ENCODE measurements at places on chromosomes 2 and 18.
A peak's percentile ranks its signal among the peaks of the same experiment; 100 is the strongest.

GRCh38 chr2:43224571-43225092, 1.8 kb downstream of the ZFP36L2 start:
- no peak for ATAC-seq

GRCh38 chr18:24543795-24544498, 83.5 kb downstream of the HRH4 start:
- ATAC-seq: no peak

- ATAC-seq: no peak
Measured at GRCh38 chr2:157465554-157465953, 21.7 kb upstream of the CYTIP start.

GRCh38 chr2:6224267-6224666, 532.1 kb downstream of the SOX11 start:
- peak; percentile 83 for ATAC-seq

DNA sequence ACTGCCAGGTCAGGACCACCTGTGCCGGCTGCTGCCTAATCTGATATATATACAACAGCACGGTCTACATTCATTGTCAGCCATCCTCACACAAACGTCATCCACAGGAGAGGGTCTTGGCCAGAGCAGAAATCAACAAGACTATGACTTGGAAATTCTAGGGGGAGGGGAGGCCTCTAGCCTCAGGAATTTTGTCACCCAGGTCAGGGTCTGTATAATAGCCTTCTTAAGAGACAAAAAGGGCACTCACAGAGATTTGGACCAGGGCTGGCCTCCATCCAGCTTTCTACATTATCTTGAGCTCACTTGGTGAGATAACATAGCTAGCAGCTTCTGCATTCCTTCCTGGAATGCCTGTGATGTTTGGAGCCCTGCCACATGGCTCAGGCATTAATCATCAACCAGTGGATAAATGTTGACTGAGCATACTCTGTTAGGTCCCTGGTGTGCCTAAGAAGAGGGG, 50.4 kb upstream of the CTIF start:
- ATAC-seq: no peak

GRCh38 chr2:159091381-159091780, 122.9 kb downstream of the TANC1 start:
- no peak for ATAC-seq

DNA sequence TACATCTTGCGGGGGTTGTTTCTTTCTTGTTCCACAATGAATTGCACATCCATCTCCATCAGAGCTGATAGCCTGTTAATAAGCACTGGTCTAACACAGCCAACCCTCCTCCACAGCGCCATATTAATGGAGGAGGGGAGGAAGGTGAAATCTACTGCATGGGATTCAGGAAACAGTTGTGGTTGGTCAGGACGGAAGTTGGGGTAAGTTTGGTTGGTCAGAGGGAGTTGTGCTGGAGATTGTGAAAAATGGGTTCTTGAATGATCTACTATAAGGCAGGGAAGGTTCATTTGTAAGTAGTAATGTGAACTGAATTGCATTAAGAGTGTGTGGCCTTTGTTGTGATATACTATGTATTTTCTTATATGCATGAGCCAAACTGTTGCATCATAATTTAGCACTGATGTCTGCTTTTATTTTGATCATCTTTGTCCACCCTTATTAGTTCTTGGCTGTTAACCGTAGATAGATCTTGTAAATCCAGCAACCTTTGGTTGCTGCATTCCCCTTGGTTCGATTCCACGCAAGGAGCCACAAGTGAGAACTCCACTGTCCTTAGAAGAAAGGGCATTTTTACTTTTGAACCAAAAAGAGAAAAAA, 150.6 kb upstream of the MAPRE2 start:
- ATAC-seq: no peak

GRCh38 chr2:138421971-138422335, 79.6 kb upstream of the SPOPL start:
- ATAC-seq: no peak
